ENCODE measurements at places on chromosomes 2 and 18.

GRCh38 chr2:68762665-68763064 lies 28.1 kb downstream of the ARHGAP25 start:
- DNase-seq, result no peak

DNA sequence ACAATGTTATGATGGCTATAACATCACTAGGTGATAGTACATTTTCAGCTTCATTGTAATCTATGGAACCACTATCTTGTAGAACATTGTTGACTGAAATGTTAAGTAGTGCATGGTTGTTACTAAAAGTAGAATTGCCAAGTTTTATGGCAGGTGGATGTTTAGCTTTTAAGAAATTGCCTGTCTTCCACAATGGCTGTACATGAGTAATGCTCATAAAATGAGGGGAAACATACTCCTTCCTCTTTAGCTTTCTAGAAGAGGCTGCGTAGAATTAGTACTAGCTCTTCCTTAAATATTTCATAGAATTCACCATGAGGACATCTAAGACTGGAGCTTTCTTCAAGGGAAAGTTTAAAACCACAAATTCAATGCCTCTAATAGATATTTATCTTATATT lies 161.0 kb downstream of the TPGS2 start:
- no peak for DNase-seq

DNA sequence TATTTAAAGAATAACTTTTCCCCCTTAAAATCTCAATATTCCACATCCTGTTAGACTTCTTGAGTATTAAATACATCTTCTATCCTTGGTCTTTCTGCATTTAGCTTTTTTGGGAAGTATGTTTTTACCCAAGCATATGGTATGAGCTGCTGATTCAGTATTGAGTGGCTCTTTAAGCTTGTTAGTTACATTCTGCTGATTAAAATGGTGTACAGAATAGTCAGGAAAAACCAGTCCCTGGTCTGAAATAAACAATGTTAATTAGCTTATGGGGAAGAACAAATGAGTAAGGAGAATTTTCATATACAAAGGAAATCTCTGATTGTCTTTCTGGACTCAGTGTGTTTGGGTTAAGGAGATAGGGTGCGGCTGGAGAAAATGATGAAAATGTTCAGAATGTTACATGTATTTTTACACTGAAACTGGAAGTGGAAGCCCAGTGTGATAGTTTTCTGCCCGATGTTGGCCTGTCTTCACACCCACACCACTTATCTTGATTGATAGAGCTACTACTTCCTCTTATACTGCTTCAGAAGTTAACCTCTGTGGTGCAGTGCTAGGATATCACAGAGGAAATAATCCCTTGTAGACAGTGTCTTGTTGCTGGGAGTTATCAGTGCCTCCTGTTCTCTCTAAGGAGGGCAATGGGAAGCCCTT lies 84.0 kb downstream of the MSH2 start:
- peak; percentile 12 for DNase-seq

GRCh38 chr2:233079953-233080835 lies 20.1 kb downstream of the INPP5D start:
- no peak for DNase-seq

DNA sequence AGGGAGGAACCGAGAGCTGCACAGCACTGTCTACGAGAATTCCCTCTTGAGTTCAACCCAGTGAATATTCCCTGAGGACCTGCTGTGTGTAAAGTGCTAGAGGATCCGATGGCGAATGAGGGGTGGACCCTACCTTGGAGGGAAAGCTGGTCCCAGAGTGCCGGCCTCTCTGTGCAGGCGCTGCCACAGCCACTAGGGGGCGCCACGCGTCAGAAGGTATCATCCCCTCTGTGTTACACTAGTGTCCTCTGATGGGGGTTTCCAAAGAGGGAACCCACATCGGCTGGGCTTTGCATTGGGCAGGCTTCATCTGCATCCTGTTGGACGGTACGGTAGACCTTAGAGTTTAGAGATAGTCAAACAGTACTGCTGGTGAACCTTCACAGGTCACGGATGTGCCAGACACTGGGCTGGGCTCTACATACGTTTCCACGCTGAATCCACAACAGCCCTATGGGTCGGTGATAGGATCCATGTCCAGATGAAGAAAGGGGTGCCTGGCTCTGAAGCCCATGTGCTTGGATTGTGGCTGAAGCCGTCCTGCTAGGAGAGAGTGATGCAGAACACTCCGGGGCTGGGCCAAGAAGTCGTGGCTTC lies 39.0 kb downstream of the COA5 start:
- DNase-seq, result no peak

- DNase-seq, result no peak
These were observed 124.7 kb downstream of the ICOS start for GRCh38 chr2:204061241-204061640.

- no peak for DNase-seq
These were observed 11.5 kb downstream of the GAL3ST2 start for GRCh38 chr2:241788135-241788534.

GRCh38 chr2:155905657-155906056 lies 426.9 kb downstream of the NR4A2 start:
- DNase-seq, result no peak

DNA sequence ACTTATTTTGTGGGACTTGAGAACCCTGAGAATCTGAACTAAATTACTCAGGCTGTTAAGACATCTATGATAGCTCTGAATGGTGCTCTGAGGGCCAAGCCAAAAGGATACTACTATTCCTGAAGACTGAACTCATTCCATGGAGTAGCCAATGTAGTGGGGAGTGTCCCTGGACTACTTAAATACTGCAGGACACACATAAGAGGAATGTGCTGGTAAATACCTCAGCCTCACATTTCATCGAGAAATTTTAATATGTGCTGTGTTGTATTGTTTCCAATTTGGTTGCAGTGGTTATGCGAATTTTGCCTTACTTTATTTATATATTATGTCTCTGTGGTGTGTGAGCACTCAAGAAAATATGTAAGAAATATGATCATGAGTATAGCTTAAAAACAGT lies 264.4 kb upstream of the FIGN start:
- DNase-seq, result no peak

- DNase-seq, result no peak
These were observed 92.8 kb downstream of the ASAP2 start for GRCh38 chr2:9299161-9300100.

DNA sequence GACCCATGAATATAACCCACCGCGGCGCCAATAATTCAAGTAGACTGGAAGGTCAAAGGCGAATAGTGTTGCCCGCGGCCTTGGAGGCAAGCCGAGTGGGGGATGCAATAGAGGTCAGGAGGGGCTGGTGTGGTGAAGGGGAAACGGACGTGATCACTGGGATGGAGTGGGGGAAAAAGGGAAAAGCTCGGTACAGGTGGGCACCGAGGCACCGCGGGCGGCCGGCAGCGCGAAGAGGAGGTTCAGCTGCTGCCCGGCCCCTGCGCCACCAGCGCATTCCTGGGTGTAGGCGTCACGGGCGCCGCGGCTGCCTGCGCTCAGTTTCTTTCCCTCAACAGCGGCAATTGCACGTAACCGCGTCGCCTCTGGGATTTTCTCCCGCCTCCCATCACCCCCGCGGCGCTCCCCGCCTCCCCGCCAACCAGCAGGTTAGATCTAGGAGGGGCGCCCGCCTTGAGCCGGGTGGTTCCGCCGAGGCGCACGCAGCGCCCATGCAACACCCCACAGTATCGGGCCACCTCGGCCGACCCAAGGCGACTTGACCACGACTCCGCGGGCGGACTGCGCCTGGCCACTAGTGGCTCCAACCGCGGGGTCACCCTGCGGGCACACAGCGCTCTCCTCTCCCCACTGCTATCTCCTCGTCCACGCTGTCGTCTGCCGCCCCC lies 1.5 kb downstream of the RND3 start:
- peak; percentile 62 for DNase-seq

DNA sequence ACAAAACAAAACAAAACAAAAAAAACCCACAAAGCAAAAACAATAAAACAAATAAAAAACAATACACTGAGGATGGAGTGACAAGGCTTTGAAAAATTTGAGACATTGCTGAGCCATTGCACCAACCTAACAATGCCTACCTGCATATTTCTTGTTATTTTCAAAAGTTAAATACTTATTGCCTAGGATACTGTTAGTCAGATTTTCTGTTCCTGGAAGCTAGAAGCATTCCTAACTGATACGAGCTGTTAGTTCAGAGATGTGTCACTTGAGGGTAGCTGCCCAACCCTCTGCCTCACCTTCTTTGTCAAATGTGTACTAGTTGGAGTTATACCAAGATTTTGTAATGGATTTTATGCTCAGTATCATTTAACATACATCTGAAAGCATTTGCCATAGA lies 187.2 kb downstream of the TXNL1 start:
- DNase-seq, result peak; percentile 30

- peak; percentile 36 for DNase-seq
These were observed 228.6 kb downstream of the SETBP1 start for GRCh38 chr18:44909191-44909719.

DNA sequence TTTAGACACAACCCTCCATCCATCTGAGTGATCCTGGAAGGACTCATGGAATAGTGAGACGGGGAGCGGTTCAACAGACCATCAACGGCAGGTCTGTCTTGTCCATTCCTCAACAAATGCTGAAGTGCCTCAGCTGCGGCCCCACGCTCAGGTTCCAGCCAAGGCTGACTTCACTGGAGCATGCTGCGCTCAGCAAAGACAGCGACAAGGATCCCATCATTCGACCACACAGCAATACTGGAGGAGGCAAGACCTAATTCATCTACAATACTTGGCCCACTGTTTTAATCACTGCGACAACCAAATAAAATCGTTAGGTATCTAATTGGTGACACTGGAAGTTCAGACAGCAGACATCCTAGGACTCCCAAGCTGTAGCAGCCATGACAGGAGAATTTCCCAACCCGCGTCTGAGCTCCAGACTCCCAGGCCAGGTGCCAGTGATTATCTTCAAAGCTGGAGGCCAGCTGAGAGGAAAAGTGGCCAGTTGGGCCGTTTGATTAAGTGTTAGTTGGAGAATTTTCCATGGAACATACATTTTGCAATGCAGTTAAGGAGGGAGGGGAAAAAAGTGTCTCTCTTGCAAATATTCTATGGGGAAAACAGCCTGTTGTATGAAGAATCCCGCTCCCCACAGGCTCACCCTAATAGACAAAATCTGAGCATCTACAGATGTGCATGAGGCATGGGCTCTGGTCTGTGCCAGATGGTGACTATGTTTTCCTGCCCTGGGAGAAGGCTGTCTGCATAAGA lies 92.5 kb upstream of the SLC35G4 start:
- DNase-seq, result no peak

DNA sequence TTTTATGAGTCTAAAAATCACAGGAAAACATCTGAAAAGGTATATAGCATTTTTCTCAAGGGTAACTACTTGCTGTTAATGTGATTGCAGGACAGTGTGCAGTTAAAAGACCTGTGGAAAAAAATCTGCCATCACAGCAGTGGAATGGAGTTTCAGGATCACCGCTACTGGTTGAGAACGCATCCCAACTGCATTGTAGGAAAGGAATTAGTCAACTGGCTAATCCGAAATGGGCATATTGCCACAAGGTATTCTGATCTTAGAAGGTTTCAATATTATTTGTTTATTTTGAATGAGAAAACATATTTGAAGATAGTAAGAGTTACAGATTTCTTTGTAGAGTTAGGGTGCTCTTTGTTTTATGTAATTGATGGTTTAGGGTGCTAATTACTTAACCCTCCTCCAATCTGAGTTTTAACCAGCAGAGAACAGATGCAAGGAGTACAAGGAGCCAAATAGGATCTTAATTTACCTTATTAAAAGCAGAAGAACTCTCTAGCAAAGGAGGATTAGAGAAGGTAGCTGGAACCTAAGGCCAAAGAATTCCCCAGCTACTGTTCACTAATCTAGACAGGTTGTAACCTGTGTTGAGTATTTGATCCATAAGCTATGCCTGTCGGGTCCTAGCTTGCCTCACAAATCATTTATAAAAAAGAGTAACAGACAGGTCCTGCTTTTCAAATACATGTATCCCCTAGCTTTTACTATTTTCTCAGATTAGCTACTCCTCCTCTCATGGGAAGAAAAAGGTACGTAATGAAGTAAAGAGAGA lies 35.0 kb downstream of the PIKFYVE start:
- no peak for DNase-seq

DNA sequence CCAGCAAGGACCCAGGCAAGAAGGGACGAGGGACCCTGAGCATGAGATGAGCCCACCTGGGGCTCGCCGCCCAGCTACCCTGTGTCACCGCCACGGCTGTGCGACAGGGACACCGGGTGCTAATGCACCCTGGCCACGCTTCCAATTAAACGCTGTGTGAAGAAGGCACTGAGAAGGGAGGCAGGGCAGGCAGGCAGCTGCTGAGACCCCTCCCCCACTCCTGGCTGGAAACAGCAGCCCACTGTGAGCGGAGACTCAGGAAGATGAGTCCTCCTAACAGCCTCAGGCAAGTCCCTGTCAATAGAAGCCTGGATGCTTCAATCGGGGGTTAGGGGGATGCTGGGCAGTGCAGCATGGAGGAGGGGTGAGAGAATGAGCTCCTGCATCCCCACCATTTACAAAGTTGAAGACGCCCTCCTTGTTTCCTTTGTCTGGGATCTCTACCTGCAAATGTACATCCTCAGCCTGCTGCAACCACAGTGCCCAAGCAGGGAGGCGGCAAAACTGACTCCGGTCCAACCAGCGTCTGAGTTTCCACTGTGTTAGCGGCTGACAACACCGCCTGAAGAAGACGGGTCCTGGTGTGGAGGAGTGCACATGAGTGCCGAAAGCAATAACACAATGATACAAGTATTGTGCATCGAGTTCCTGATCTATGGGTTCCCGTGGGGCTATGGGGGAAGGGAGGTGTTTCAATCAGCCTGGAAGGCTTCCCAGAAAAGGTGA lies 12.8 kb downstream of the TMEM163 start:
- DNase-seq, result no peak

DNA sequence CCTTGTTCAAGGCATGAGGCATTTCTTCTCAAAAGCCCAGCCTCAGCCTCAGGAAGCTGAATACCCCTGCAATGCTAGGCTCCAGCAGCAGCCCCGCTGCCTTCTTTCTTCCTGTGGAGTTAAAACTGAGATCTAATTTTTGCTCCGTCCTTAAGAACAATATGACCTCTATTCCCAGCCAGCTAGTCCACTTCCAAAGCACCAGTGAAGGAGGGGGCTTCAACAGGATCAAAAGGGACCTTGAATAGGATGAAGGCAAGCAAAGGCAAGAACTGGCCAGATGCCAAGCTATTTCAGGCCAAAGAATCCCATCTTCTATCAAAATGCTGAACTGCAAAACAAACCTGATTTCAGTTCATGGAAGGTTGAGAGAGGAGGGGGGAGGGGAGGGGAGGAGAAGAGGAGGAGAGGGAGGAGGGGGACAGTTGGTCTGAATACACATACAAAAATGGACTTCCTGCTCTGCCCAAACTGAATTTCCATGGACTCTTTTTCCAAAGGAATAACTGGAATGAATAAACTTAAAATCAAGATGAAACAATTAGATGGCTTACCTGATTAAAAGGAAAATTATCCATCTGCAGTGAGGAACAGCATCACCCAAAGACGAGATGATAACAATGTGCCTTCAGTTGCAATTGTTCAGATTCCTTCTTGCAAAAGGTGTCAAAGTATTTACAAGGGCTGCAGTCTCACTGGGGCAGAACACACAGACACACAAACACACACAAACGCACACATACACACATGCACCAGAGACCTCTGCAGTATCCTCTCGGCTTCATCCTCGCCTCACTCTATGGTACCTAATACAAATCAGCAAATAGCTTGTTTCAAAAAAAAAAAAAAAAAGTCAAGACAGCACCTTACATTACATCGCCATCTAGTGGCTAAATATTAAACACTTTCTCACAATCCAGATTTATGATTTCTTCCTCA lies at the start of gene SCN1A:
Gene SCN1A (minus strand): TSS at position 804 of the 939 bp plus-strand sequence. CDS start 54,399 bp downstream, outside the sequence.
- DNase-seq, result peak; percentile 60

GRCh38 chr2:157899125-157899839 lies 23.2 kb upstream of the ACVR1 start:
- DNase-seq, result no peak

Measured in renal cortical epithelial cell (primary cell).